Activated T-cell treated with anti-CD3 and anti-CD28 coated beads, Interleukin-2, amount 50 U/mL, for 48 hours (primary cell): ENCODE measurements at places on chromosomes 1 and 21.
A peak's percentile ranks its signal among the peaks of the same experiment; 100 is the strongest.

GRCh38 chr1:187465441-187465840 is 636.7 kb downstream of the PLA2G4A start:
- no peak for DNase-seq

GRCh38 chr21:46391773-46392172 is 66.9 kb upstream of the DIP2A start:
- DNase-seq, result no peak

- no peak for DNase-seq
Measured at GRCh38 chr1:164701189-164701761, 142.3 kb downstream of the PBX1 start.

- DNase-seq, result peak; percentile 11
Measured at GRCh38 chr1:225471109-225471452, 43.2 kb upstream of the LBR start.

- peak; percentile 80 for DNase-seq
Measured at GRCh38 chr21:42923553-42924432, 1.6 kb downstream of the ERVH48-1 start.

- DNase-seq, result no peak
Measured at GRCh38 chr21:42733037-42733627, 79.7 kb downstream of the PDE9A start.

GRCh38 chr1:64251971-64252370 is 48.5 kb downstream of the UBE2U start:
- no peak for DNase-seq

DNA sequence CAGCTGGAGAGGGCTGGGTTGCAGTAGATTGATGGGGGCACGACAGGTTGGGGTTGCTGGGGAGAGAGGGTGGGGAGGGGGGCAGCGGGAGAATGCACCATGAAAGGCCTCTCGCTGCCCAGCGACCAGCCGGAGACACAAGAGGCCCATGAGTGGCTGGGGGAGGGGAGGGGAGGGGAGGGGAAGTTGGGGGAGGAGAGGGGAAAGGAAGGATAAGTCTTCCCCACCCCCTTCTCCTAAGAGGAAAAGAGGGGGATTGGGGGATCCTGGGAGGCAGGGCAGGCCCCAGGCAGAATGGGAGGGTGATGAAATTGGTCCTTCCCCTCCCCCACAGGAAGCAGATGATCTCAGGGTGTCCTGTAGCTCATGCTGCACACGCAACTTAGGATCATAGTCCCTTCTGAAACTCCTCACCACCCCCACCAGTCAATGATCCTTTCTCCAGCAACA is 45.7 kb downstream of the PAX7 start:
- DNase-seq, result no peak

DNA sequence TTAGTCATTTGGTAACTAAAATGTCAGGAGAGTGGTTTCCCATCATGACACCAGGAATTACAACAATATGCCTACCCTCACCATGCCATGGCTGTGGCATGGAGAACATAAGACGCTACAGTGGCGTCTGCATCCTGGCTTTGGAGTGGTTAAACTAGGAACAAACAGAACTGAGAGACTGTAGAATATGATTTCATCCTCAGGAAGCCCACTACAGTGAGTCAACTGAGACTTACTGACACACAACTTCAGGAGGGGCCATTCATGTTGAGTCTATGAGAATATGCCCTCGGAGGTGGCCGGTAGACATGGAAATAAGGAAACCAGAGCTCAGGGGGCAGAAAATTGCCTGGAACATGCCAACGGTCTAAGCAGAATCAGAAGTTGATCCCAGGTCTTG is 5.9 kb upstream of the BACE2 start:
- DNase-seq, result no peak

GRCh38 chr1:64686828-64687724 is 57.8 kb upstream of the RAVER2 start:
- peak; percentile 23 for DNase-seq

- DNase-seq, result no peak
Measured at GRCh38 chr1:175877939-175878737, 134.7 kb upstream of the TNR start.

- DNase-seq, result no peak
Measured at GRCh38 chr1:223611936-223612335, 53.6 kb downstream of the CAPN8 start.

DNA sequence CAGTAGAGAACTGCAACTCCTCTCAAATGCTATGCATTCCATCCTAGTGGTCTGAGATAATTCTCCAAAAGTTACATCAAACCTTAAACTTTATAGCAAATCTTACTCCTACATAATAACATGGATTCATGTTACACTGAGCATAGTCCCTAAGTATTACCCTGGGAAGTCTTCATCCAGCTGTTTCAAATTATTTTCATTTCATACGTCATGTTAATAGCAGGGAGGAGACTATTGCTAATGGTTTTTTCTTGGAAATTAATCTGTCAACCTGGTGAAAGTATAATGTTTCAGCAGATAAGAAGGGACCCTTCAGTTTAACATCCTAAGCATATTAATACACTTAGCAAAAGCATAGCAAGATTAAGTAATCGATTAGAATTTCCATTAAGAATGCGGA is 318.1 kb downstream of the USP25 start:
- no peak for DNase-seq

- no peak for DNase-seq
Measured at GRCh38 chr1:243950166-243950565, 100.1 kb upstream of the AKT3 start.

DNA sequence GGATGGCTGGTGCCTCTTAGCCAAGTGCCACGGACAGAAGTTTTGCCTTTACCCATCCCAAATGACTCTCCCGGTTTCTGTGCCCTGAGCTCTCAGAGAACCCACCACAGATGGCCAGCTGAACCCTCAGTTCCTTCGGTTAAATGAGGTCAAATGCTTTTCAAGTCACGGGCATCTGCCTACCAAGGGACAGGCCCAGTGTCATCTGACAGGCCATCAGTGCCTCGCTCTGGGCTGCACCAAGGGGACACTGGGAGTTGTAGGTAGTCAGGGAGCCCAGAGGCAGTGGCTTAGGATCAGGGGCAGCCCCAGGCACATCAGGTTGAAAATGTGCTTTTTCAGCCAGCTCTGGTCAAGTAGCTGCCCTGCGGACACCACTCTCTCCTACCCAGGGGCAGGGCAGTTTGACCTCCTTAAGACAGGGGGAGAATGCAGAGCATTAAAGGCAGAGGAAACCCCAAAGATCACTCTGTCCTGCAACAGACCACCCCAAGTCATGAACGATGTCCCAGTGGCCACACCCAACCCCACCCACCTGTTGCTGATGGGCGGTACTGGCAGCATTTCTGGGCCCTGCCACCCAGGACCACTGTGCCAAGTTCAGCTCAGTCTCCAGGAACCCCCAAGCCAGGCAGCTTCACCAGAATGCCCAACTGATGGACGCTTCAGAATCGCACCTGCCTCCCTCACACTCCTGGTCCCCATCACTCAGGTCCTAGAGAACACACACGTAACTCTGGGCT is 60.7 kb downstream of the CASZ1 start:
- DNase-seq, result no peak

GRCh38 chr21:43764576-43765495 is 11.3 kb downstream of the CSTB start:
- DNase-seq, result no peak
